ENCODE measurements at places on chromosomes 1 and 21.

DNA sequence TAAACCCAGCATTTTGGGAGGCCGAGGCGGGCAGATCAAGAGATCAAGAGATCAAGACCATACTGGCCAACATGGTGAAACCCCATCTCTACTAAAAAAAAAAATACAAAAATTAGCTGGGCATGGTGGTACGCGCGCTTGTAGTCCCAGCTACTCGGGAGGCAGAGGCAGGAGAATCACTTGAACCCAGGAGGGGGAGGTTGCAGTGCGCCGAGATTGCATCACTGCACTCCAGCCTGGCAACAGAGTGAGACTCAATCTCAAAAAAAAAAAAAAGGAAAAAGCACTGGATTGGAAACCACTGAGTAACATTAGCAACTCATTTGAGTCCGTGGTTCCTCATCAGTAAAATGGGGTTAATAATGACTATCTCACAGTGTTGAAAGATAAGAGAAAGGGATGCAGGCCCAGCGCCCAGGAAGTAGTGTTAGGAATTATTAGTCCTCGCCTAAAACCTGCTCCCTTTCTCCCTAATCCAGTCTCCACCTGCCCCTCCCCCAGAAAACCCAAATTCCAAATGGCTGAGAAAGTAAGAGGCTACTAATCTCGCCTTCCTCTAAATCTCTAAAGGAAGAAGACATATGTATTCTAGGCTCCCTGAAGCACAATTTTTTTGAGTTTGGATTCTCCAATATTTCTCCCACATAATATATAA lies 49.5 kb downstream of the RHBG start:
- no peak for DNase-seq

DNA sequence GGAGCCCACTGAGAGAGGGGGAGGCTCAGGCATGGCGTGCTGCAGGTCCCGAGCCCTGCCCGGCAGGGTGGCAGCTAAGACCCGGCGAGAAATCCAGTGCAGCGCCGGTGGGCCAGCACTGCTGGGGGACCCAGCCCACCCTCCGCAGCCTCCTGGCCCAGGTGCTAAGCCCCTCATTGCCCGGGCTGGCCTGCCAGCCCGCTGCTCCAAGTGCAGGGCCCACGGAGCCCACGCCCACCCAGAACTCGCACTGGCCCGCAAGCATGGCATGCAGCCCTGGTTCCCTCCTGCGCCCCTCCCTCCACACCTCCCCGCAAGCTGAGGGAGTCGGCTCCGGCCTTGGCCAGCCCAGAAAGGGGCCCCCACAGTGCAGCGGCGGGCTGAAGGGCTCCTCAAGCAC lies 61.5 kb downstream of the C21orf91 start:
- no peak for DNase-seq

DNA sequence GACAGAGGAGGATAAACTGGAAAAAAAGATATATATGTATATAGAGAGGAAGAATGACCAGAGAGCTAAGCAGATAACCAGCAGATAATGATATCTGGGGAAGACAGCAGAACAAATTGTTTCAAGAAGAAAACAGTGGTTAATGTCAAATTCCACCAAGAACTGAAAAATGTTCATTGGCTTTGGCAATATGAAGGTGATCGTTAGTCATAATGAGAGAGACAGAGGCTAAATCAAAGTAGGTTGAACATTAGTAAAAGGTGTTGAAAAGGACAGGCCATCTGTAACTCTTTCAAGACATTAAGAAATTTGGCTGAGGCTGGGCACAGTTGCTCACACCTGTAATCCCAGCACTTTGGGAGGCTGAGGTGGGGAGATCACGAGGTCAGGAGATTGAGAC lies 25.3 kb upstream of the CR2 start:
- no peak for DNase-seq

GRCh38 chr21:25837533-25838265 lies 102.9 kb downstream of the GABPA start:
- DNase-seq = no peak
